ENCODE measurements at places on chromosomes 2 and 18.

DNA sequence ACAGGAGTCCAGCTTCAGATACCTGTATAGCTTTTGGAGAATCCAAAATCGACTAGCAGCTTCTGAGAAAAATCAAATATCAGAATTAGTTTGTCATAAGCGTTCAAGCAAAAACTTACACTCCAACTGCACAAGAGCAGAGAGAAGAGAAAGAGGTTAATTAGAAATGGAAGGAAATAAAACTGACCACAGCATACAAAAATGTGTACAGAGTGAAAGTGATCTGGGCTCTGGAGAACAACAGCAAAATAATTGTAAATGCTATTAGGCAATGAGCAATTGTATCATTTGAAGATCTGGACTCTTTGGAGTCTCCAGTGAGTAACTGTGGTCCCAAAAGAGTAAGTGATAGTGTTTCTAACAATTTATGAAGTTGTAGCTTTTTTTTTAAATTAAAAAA, 867.3 kb downstream of the TRIB2 start:
- DNase-seq: no peak

DNA sequence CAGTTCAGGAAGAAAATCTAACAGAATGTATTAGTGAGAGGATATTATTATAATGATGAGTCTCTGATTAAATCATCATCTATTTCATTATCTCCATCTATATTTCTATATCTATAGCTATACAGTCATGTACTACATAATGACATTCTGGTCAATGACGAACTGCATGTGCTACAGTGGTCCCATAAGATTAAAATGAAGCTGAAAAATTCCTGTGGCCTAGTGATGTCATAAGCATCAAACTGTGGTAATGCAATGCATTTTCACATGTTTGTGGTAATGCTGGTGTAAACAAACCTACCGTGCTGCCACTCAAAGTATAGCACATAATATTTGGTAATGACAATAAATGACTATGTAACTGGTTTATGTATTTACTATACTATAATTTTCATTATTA, 1127.9 kb upstream of the CHAC2 start:
- no peak for DNase-seq

- no peak for DNase-seq
Measured at GRCh38 chr18:76905821-76906220, 83.5 kb downstream of the ZNF236 start.

DNA sequence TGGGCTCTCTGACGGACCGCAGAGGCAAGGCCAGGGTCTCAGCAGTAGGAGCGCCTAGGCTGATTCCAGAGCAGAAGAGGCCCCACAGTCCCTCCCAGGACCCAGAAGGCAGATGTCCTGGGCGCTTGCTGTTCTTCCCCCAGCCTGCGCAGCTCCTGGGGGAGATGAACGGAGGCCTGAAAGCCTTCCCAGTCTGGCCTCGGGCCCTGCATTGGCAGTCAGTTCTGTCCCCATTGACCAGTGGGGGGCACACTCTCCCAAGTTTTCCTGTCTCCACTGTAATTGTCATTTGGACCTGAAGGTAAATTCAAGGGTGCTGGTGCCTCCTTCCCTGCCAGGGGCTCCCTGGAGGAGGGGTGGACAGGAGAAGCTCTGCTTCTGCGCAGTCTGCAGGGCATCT, 345.7 kb downstream of the CYP26B1 start:
- no peak for DNase-seq

GRCh38 chr2:182240862-182241371, 185.9 kb downstream of the PDE1A start:
- DNase-seq: no peak

- no peak for DNase-seq
Measured at GRCh38 chr18:22739061-22739642, 194.0 kb upstream of the RBBP8 start.

GRCh38 chr18:35141077-35141476, 99.8 kb upstream of the ZNF397 start:
- no peak for DNase-seq

DNA sequence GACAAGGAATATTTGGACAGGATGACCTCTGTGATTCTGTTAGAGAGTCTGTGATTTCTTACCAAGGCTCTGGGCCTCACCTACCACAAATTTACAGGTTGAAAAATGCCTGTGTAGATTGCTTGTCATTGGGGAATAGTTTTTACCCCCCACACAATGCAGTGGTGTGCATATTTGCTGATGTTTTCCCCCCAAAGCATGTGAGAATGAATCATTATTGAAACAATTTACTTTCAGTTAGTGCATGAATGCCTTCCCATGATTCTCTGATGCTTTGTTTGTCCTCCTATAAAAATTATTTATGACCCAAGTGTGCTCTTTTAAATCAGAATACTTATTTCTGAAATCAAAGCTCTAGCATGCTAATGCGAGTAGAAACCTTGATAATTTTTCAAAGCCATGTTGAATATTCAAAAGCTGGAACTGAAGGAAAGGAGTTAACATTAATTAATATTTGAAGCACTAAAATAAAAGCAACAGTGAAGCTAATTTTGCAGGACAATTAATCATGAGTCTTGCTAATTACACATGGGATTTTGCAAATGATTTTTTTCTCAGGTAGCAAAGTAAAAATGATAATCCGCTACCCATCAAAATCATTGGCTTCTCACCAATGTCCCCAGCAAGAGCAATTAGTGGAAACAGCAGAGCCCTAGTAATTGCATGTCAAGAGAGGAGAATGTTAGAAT, 361.2 kb upstream of the HNRNPA3 start:
- no peak for DNase-seq

DNA sequence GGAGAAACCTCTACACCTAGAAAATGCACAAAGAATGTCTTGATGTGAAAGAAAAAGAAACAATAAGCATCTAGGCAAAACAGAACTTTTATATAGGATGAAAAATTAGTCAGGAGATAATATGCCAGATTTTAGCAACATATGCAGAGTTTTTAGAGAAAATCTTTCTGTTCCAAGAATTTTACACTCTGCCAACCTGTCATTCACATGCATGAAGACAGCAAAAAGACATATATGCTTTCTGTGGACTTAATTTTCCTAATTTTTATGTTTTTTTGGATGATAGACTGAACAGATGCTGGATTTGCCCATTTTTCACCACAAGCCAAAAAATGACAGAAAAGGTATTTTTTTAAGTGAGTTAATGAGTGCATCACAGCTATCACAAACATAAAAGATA, 637.3 kb downstream of the TRIB2 start:
- DNase-seq: no peak

DNA sequence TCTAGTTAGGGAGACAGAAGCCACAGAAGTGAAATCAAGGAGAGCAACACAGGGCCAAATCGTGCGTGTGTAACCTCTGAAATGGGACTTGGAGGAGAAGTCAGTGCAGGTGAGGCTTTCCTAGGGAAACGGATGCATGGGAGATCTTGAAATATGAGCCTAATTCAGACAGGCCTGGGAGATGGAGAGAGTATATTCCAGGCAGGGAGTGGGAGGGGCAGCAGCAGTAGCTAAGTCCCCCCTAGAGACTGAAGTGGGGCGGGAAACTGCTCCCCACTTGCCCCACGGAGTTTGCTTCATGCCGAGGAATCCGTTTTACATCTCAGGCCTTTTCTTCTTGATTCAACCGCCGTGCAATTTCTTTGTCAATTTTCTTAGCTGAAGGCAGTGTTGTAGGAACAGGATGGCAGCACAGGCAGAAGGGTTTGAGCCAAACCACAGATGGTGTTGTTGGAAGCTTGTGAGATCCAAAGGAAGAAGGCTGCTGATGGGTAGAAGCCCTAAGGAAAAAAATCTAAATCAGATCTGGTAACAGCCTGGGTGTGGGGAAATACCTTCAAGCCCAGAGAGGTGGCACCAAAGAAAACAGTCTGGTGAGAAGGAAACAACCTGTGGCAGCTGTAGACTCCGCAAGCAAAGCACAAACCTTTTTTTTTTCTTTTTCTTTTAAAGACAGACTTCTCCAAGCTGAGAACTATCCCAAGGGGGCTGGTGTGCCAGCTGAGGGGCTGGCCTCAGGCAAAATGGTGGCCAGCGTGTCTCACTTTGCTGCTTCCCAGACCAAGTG, 40.2 kb downstream of the EPAS1 start:
- no peak for DNase-seq
